ENCODE measurements at places on chromosomes 16 and 17.

- H3K36me3 ChIP-seq = no peaks in the 10 kb centered on the region
- no peaks in the 10 kb centered on the region for H3K4me1 ChIP-seq
Observed at GRCh38 chr17:66976781-66977201, 12.3 kb downstream of the CACNG4 start.

DNA sequence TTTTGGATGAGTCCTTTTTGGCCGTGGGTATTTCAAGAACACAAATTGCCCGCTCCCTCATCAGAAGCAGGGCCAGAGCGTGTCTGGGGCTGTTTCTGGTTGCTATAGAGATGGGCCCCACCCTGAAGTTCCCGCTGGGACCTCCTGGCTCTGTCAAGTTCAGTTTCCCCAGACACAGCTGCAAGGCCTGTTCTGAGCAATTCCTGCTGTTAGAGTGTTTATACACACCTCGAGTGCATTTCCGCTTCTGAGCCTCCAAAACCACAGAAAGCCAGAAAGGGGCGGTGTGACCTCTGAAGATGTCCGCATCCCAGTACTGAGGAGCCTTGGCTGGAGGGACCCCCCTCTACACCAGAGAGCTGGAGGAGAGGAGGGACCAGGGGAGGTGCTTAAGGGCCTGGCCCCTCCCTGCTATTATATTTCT is 9.3 kb upstream of the WBP2 start:
- H3K27ac ChIP-seq = peak overlapping the region; percentile 97
- peaks cover 16% of the 10 kb centered on the region for H3K36me3 ChIP-seq
- no peaks in the 10 kb centered on the region for H3K27me3 ChIP-seq
- H3K4me1 ChIP-seq = peaks cover 18% of the 10 kb centered on the region
- peak overlapping the region; percentile 75 for H3K4me3 ChIP-seq

DNA sequence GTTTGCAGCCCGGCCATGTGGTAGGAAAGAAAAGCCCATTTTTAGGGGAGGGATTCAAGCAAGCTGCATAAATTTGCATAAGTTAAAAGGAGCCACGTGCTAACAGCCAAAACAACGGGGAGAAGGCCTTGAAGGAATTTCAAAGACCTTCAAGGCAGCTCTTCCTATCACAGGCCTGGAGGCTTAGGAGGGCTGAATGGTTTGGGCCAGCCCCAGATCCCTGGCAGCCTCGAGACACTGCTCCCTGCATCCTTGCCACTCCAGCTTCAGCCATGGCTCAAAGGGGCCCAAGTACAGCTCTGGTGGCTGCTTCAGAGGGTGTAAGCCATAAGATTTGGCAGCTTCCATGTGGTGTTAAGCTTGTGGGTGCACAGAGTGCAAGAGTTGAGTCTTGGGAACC is 22.6 kb downstream of the PRDM7 start:
- H3K4me3 ChIP-seq = no peak overlapping the region
- H3K27me3 ChIP-seq = peaks cover 6% of the 10 kb centered on the region
- peaks cover 3% of the 10 kb centered on the region for H3K4me1 ChIP-seq
- no peak for DNase-seq
- H3K27ac ChIP-seq = no peak overlapping the region

GRCh38 chr16:57956270-57956808 is 14.6 kb downstream of the CNGB1 start:
- H3K27me3 ChIP-seq = peaks cover 16% of the 10 kb centered on the region
- H3K27ac ChIP-seq = no peak overlapping the region
- no peaks in the 10 kb centered on the region for H3K4me1 ChIP-seq
- no peak overlapping the region for H3K4me3 ChIP-seq
- DNase-seq = no peak
- no peaks in the 10 kb centered on the region for H3K36me3 ChIP-seq

- H3K4me1 ChIP-seq = no peaks in the 10 kb centered on the region
- H3K4me3 ChIP-seq = no peak overlapping the region
- peaks cover 3% of the 10 kb centered on the region for H3K36me3 ChIP-seq
- no peaks in the 10 kb centered on the region for H3K27me3 ChIP-seq
- no peak overlapping the region for H3K27ac ChIP-seq
- no peak for DNase-seq
Observed at GRCh38 chr17:1617620-1618174, 10.9 kb downstream of the SLC43A2 start.

DNA sequence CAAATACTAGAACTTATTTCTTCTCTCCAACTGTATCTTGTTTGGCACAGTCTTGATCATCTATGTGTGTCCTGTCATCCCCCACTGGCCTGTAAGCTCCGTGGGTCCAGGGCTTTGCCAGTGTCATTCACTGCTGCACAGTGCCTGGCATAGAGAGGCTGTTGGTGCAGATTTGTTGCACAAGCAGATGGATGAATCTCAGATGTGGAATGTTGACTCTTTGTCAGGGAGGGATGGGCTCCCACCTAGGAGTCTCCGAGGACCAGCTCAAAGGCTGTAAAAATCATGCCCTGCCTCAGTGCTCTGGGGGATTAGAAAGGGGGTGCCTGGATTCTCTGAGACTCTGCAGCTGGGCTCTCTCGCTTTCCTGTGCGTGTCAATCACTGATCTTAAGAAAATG is 60.6 kb downstream of the RAB11FIP4 start:
- H3K27ac ChIP-seq = no peak overlapping the region
- no peaks in the 10 kb centered on the region for H3K36me3 ChIP-seq
- H3K4me3 ChIP-seq = no peak overlapping the region
- peaks cover 2% of the 10 kb centered on the region for H3K4me1 ChIP-seq
- no peak for DNase-seq

DNA sequence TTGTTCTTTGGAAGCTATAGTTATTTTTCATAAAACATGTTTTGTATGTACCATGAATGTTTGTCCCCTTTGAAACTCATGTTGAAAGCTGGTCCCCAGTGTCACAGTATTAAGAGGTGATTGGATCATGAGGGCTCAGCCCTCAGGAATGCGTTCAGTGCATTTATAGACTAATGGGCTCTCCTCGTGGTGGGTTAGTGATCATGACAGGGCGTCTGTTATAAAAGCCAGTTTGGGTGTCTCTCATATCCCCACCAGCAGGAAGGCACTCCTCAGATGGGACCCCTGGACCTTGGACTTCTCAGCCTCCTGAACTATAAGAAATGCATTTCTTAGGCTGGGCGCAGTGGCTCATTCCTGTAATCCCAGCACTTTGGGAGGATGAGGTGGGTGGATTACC is 10.4 kb downstream of the BANP start:
- H3K27ac ChIP-seq = peak overlapping the region; percentile 53
- H3K27me3 ChIP-seq = no peaks in the 10 kb centered on the region
- peaks cover 77% of the 10 kb centered on the region for H3K4me1 ChIP-seq
- no peak overlapping the region for H3K4me3 ChIP-seq

DNA sequence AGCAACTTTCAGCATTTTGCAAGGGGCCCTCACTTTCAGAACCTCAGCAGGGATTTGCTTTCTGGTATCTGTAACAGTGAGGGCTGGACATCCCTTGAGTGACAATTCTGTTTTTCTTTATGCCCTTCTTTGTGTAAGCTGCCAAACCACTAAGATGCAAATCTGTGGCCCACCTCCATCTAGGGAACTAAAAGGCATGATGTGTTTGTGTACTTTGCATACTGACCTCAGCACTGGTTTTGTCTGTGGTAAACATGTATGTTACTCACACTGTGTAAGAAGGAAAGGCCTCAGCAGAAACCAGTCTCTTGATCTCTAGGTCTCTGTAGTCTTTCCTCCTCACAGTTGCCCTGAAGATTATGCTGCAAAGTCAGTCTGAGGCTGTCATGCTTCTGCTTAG is 396.6 kb upstream of the DYNLRB2 start:
- no peak overlapping the region for H3K4me3 ChIP-seq
- H3K27ac ChIP-seq = no peak overlapping the region
- DNase-seq = no peak

DNA sequence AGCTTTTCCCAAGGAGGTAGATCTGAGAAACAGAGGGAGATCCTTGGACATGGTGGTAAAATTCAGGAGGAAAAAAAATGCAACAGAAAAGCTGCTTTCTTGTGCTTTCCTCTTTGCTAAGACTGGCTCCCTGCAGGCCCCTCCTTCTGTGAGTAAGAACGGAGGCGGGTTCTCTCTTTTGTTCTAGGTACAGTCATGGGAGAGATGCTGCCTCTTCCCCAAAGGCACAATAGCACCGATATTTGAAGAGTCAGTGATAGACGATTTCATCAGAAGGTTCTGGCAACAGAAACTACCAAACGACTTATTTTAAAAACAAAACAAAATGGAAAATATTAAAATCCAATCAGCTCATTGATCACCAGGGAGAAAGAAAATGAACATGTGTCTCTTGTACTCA is 32.6 kb upstream of the KIFC3 start:
- no peaks in the 10 kb centered on the region for H3K36me3 ChIP-seq
- H3K27ac ChIP-seq = no peak overlapping the region
- peaks cover 4% of the 10 kb centered on the region for H3K27me3 ChIP-seq
- DNase-seq = no peak

DNA sequence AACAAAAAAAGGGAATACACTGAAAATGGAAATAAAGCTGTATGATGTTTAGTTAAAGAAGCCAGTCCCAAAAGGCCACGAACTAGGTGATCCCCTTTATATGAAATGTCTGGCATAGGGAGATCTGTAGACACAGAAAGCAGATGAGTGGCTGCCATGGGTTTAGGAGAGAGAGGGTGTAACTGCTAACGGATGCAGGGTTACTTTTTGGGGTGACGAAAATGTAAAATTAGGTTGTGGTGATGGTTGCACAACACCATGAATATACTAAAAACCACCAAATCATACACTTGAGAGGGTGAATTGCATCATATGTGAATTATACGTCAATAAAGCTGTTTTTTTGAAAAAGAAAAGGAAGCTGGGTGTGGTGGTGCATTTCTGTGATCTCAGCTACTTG is 99.6 kb downstream of the ADCY9 start:
- H3K4me3 ChIP-seq = no peak overlapping the region
- H3K27me3 ChIP-seq = no peaks in the 10 kb centered on the region
- no peaks in the 10 kb centered on the region for H3K36me3 ChIP-seq
- peaks cover 26% of the 10 kb centered on the region for H3K4me1 ChIP-seq
- peak; percentile 29 for DNase-seq

- H3K4me1 ChIP-seq = no peaks in the 10 kb centered on the region
- no peak overlapping the region for H3K4me3 ChIP-seq
- no peak for DNase-seq
- no peak overlapping the region for H3K27ac ChIP-seq
- no peaks in the 10 kb centered on the region for H3K36me3 ChIP-seq
- no peaks in the 10 kb centered on the region for H3K27me3 ChIP-seq
Observed at GRCh38 chr16:2039274-2040031, 8.2 kb downstream of the NTHL1 start.

GRCh38 chr17:69916761-69917160 is 158.3 kb upstream of the KCNJ16 start:
- no peak for DNase-seq
- no peaks in the 10 kb centered on the region for H3K27me3 ChIP-seq
- no peak overlapping the region for H3K4me3 ChIP-seq
- H3K36me3 ChIP-seq = no peaks in the 10 kb centered on the region

- H3K4me1 ChIP-seq = peaks cover 26% of the 10 kb centered on the region
- no peaks in the 10 kb centered on the region for H3K27me3 ChIP-seq
- peaks cover 12% of the 10 kb centered on the region for H3K36me3 ChIP-seq
- H3K4me3 ChIP-seq = peak overlapping the region; percentile 85
- no peak for DNase-seq
- H3K27ac ChIP-seq = no peak overlapping the region
Observed at GRCh38 chr16:12801511-12802042, 2.1 kb downstream of the CPPED1 start.

GRCh38 chr17:2108170-2108569 is 53.3 kb downstream of the HIC1 start:
- H3K36me3 ChIP-seq = peaks cover 3% of the 10 kb centered on the region

DNA sequence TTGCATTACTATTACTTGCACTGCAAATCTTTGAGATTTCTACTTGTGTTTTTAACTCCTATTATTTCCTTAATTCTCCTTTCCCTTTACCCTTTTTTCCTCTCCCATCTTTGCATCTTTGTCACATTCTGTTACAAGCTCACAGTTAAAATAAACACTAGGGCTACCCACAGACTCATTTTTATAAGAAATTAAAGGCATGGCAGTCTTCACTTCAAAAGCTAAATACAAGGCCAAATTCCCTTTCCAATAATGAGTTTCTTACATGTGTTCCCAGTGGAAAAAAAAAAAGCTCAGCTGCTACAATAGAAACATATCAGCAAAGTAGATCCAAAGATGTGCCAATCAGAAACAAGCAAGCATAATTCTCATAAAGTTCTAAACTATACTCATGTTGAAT is 3.7 kb upstream of the BRIP1 start:
- H3K4me1 ChIP-seq = peaks cover 18% of the 10 kb centered on the region
- H3K36me3 ChIP-seq = peaks cover 37% of the 10 kb centered on the region
- no peaks in the 10 kb centered on the region for H3K27me3 ChIP-seq
- H3K27ac ChIP-seq = no peak overlapping the region
- DNase-seq = no peak

DNA sequence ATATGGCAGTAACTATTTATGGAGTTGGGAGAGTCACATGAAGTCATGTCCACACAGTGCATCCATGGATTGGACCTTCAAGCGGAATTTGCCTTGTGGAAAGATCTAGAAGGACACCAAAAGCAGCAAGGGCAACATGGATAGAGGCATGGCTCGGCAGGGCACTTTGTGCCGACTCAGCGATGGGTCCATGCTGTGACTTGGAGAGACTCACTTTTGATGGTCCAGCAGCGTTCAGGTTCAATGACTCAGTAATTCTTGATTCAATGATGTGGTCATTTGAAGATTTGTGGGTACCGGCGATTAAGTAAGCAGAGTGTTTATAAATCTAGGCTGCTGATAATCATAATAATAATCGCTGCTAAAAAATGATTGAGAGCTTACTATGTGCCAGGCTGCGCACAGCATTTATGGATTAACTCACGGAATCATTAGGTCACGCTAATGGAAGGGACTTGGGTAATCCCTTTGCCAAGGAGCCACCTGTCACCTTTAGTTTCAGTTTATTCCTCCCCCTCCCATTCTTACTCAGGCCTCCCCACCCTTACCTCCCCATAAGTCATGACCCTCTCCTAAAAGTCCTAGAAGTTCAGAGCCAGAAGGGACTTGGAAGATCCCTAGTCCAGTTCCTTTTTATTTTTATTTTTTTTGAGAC is 127.5 kb upstream of the CRHR1 start:
- H3K27me3 ChIP-seq = peaks cover 66% of the 10 kb centered on the region
- no peaks in the 10 kb centered on the region for H3K36me3 ChIP-seq
- no peak overlapping the region for H3K27ac ChIP-seq
- no peak overlapping the region for H3K4me3 ChIP-seq
- H3K4me1 ChIP-seq = no peaks in the 10 kb centered on the region
- no peak for DNase-seq

DNA sequence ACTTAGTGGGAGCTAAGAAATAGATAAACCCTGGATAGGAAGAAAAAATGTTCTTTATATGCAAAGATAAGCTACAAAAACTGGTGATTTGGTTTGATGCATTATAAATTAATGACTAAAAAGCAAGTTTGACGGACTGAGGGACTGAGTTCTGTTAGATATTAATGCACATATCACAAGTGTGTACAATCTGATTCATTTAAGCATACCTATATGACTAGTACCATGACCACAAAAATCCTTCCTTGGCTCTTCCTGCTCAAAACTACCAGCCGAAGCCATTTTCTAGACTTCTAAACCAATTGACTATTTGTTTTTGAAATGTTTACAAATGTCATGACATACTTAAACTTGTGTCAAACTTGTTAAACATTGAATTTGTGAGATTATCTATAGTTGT is 374.5 kb upstream of the MON1B start:
- no peak overlapping the region for H3K4me3 ChIP-seq
- H3K27ac ChIP-seq = no peak overlapping the region
- H3K4me1 ChIP-seq = no peaks in the 10 kb centered on the region
- no peaks in the 10 kb centered on the region for H3K36me3 ChIP-seq

Data from effector memory CD8-positive, alpha-beta T cell (primary cell).